Stimulated activated CD8-positive, alpha-beta memory T cell treated with anti-CD3 and anti-CD28 coated beads, Interleukin-2, amount 100 ng/mL, for 1 hour (primary cell): ENCODE measurements at places on chromosomes 1 and 21.

- no peak for DNase-seq
These were observed 11.3 kb downstream of the EFHD2 start for GRCh38 chr1:15420853-15421465.

DNA sequence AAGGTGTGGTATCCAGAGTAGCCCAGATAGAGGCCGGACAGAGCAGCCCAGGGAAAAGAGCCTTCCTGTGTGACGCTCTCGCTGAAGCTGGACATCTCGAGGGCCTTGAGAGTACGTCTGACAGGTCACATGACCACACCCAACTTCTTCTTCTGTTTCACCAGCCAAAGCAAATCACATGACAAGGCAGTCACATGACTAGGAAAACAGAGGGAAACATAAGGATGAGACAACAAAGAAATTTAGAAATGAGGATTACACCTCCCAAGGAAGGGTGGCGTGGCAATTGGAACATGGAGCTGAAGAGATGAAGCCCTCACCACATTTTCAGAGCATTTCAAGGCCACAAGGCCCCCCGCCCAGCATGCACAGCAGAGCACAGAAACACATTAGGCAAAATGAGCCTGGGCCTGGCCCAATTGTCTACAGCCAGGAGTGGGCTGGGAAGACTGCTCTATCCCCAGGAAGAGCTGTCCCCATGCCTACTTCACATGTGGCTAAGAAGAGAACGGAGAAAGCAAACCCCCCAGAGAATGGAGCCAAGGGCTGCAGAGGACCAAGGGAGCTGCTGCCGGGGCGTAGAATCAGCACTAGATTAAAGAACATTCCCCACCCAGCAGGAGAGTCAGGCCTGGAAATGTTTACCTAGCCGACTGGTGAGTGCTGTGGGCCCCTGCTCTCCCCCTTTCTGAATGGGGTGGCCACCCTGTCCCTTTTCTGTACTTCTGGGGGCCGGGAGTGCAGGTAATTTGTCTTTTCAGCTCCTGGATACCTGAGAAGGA is 305.1 kb downstream of the NPHP4 start:
- no peak for DNase-seq

DNA sequence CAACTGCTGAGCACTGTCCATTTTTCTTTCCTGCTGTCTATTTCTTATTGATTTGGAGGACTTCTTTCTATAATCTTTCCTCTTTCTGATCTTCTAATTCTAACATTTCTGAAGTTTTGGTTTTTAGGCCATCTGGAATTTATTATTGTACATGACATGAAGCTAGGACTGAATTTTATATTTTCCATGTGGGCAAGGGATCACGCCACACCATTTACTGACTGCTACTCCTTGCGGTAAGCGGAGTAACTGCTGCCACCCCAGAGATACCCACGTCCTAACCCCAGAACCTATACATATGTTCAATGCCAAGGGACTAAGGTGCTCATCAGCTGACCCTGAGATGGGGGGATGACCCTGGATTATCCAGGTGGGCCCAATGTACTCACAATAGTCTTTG is 70.6 kb downstream of the NPHP4 start:
- DNase-seq = no peak

DNA sequence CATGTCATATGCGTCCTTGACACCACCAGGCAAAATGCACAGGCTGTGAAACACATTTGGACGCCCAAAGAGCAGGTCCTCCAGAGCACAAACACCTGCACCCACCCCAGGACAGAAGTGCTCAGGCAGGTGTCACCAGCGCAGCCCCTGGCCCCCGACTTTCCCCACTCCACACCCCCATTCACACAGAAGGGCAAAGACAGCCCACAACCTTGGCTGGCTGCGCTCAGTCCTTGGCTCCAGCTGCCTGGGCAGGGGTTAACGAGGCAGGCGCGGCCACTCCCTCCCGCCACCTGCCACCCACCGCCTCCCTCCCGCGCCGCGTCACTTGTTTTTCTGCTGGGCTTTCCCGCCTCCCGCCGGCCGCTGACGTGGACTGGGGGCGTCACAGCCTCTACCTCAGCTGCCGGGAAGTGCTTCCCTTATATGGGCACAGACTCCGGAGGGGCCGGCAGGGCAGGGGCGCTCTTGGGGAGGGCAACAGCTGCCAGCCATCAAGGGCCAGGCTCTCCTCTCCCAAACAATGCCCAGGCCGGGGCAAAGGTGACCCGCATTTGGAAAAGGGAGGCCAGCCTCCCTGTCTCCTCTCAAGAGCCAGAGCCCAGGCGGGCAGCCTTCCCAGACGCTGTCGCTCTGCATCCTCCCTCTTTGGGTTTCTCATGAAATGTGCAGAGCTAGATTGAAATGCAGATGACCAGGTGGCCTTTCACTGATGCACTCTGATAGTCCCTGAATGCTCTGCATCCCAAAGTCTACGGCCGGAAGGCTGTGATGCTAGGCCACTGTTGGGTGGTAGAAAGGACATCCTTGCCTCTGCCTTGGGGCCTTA is 14.8 kb upstream of the BTG2 start:
- peak; percentile 97 for DNase-seq

GRCh38 chr21:35070436-35070835 is 21.3 kb upstream of the RUNX1 start:
- DNase-seq = no peak

DNA sequence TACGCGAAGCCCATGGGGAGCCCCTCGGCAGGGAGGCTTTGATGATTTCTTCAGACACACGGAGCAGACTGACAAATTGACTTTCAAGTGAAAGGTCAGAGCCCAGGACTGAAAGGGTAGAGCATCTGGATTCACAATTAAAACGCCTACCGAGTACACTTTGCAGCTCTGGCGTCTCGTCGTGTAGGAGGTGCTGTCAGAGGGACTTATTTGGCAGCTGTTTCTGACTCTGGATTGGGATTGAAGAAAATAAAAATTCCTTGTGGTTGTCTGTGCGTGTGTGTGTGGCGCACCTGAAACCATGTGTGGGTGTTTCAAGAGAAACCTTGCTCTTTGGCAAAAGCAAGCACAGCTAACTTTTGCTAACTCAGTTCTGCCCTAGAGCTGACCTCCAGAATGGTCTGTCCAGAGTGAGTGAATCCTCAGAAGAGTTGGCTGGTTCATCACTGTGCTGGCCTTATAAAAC is 348.7 kb downstream of the HLX start:
- no peak for DNase-seq

- DNase-seq = no peak
These were observed 218.7 kb upstream of the COA6 start for GRCh38 chr1:234154320-234155251.
